ENCODE measurements at places on chromosomes 1 and 21.

DNA sequence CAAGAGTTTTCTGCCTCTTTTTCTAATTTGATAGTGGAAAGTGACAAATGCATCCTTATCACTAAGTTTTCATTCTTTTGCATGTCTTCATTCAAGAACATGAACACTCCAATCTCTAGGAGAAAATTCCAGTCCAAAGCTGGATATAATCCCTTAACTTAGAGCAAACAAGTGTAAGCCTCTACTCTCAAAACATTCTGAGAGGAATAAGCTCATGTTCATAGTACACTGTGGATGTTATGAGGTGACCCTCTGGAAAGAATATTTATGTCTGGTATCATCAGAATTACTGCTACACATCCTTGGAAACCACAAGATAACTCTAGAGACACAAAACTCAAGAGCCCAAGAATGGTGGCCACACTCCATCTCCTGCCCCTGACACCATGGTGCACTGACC, 15.1 kb downstream of the SIPA1L2 start:
- no peak for DNase-seq

DNA sequence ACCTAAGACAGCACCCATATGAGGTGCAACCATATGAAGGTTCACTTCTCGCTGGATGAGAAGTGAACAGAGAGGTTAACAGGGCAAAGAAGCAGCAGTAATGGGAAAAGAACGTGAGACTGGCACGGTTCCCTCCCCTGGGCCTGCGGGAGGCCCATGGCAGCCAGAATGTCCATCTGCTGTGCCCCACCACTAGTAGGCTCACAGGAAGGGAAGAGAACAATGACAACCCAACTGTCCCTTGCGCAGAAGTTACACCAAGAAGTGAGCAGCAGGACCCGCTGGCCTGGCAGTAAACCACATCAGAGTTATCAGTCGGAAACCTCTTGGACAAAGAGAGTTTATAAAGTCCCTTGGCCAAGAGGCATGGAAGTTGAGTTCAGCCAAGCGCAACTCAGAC, 11.3 kb downstream of the HIVEP3 start:
- DNase-seq = no peak

DNA sequence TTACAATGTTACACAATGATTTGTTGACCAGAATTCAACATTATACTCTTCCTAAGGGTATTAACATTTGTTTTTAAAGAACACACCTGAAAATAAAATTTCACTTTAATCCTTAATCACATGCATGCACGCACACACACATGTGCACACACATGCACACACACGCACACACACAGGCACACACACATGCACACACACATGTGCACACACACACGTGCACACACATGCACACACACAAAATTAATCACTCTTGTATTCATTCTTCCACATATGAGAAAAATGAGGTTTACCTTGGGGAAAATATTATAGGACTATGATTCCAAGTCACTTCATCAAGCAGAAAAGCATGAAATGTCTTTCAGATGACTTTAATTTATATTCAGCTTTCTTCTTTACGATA, 331.8 kb upstream of the PLD5 start:
- DNase-seq = no peak

DNA sequence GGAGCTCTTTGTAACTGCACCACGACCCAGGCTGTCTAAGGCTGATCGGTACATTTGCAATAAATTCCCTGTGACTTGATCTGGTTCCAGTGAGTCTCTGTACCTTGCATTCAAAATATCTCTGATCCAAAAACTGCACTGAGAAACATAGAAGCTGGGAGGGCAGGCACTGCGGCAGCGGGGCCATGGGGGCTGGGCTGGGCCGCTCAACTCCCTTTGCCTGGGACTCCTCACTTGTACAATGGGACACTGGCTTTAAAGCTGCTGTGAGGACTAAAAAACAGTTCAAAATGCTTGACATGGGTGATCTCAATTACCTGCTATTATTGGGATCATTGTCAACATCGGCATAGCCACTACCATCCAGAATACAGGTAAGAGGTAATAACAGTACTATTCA, 644.0 kb downstream of the AJAP1 start:
- DNase-seq = no peak

DNA sequence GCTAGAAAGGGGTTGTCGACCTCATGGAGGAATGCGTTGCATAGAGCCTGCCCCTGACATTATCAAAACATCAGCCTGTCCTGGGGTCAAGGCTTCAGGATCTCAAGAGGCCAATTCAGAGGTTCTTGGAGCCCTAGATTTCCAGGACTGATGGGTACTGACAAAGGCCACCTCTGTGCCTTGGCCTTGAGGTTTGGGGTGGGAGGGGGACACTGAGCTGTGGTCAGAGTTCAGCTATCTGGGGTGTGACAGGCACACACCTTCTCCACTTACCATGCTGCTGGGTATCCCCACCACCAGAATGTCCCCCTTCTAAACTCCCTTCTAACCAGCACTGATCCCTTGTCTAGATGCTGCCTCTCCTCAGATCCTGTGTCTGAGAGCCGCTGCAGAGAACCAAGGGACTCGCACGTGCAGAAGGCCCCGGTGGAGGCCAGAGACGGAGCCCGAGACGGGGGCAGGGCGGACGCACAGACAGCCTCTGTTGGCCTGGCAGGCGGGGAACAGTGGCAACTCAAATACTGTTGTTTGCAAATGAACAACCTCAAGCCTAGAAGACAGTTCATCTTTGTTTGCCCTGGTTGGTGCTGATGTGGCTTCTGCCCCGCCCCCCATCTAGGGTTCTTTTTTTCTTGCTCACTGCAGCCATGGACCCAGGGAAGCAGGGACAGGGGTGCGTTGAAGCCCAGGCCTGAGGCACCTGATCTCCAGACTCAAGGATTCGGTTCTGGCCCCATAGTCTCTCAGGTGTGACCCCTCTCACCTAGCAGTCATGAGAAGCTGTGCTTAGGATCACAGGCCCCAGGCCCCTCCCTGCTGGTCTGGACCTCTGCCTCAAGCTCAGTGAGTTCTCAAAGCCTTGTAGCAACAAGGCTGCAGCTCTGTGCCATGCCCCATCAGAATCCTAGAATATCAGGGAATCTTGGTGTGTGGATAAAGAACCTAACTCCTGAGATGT, 28.1 kb upstream of the CSF1 start:
- no peak for DNase-seq
